Coronary artery (tissue), 2 donors: ENCODE measurements at places on chromosomes 4 and X.

DNA sequence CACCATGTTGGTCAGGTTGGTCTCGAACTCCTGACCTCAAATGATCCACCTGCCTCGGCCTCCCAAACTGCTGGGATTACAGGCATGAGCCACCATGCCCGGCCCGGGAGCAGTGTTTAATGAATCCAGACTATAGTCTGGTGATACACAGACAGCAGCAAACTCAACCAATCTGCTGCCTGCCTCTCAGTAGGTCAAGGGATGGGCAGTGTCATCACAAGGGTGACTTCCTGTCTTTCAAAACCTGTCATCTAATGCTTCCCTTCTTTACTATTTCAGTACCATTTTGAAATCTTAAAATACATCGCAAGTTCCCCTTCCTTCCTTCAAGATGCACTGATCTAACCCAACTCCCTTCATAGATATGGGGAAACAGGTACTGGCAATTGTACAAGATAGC is 8.4 kb downstream of the RPL39 start:
- DNase-seq = no peak

DNA sequence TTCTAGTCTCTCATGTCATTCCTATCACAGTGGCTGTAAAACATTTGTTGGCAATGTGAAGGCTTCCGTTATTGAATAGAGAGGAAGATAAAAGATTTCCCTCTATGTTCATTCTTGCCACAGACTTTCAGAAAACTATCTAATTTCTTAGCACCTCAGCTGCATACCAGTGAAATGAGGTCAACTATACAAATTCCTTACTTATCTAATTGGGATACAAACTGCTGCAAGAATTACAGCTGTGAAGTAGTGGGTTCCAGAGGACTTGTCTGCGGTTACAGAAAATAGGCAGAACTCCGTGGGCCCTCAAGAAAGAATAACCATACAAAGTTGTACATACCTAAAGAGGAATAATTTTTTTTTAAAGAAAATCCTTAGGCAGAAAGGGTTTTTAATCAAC is 175.8 kb downstream of the PPP1R2C start:
- no peak for DNase-seq

GRCh38 chr4:126123611-126124325 is 809.0 kb downstream of the FAT4 start:
- DNase-seq = no peak

DNA sequence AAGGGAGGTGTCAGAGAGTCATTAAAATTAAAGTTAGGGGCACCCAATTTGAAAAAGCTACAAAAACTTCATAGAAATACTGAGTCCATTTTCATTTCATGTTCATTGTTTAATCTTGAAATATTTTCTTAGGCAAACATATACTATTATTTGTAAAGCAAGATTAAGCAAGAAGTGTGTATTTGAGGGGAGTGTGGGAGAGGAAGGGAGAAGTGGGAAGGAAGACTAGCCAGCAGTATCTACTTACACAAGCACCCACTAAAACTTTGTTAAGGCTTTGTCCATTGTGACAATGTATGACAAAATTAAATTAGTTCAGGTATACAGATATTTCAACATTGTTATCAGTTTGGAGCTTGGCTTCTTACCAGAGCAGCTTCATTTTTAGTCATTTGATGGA is 222.9 kb downstream of the ARHGAP24 start:
- no peak for DNase-seq

GRCh38 chr4:151675411-151675971 is 85.3 kb downstream of the GATB start:
- no peak for DNase-seq

- DNase-seq = no peak
These were observed 3.4 kb downstream of the SORCS2 start for GRCh38 chr4:7195546-7196287.

- no peak for DNase-seq
These were observed 678.6 kb downstream of the IQCM start for GRCh38 chr4:149136951-149137620.

- DNase-seq = no peak
These were observed 898 bp downstream of the CMC4 start for GRCh38 chrX:155070038-155070437.

GRCh38 chr4:106762666-106763443 is 273.3 kb downstream of the DKK2 start:
- DNase-seq = no peak

DNA sequence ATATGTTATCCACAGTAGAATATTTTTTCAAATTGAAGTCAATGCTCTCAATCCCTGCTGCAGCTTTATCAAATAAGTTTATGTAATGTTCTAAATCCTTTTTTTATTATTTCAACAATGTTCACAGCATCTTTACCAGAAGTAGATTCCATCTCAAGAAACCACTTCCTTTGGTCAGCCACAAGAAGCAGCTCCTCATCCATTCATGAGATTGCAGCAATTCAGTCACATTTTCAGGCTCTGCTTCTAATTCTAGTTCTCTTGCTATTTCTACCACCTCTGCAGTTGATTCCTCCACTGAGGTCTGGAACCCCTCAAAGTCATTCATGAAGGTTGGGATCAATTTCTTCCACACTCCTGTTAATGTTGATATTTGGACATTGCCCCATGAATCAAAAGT is 2301.3 kb upstream of the TENM3 start:
- DNase-seq = no peak

GRCh38 chr4:168622600-168622999 is 125.7 kb downstream of the PALLD start:
- DNase-seq = no peak

GRCh38 chr4:2462218-2462991 is 6.5 kb upstream of the RNF4 start:
- DNase-seq = no peak

GRCh38 chr4:185878633-185879032 is 66.6 kb upstream of the SORBS2 start:
- no peak for DNase-seq

GRCh38 chrX:103877571-103877970 is 45.5 kb upstream of the RAB9B start:
- no peak for DNase-seq

DNA sequence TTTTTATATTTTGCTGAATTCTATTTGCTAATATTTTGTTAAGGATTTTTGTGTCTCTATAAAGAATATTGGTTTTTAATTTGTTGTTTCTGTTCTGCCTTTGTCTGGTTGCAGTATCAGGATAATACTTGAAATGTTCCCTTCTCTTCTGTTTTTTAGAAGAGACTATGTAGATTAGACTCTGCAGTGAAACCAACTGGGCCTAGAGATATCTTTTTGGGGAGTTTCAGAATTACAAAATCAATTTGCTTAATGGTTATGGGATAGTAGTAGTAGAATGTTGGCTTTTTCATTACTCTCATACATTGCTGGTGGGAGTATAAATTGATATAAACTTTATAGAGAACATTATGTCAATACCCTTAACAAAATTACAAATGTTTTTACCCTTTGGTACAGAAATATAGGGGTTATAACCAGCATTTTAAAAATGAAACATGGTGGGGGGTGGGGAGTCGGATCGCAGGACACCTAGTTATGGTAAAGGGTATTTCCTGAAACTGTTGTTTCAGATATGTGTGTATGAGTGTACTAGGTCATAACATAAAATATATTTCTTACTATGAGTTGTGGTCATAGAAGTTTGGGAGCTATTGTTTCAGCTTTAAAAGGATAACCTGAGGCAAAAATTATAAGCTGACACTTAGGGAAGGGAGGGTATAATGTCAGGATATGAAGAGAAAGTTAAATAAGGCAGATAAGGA is 29.0 kb downstream of the CLOCK start:
- DNase-seq = no peak
